ENCODE measurements at places on chromosomes 3 and 15.

DNA sequence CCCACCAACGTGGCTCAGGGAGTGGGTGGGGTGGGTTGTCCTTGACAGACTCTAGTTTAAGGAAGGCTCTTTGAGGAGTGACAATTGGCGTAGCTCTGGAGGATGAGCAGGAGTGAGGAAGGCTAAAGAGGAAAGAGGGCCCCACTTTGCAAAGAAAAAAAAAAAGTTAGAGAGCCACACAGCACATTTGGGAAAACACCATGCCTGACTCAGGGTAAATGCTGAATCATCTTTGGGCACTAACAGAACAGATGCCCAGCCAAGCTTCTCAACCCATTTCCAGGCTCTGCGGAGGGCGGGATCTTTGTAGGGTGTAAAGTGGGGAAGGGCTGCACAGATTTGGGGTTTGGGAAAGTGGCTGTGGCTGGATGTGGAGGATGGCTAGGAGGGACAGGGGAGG is 179.1 kb upstream of the RGMA start:
- no peak for DNase-seq

DNA sequence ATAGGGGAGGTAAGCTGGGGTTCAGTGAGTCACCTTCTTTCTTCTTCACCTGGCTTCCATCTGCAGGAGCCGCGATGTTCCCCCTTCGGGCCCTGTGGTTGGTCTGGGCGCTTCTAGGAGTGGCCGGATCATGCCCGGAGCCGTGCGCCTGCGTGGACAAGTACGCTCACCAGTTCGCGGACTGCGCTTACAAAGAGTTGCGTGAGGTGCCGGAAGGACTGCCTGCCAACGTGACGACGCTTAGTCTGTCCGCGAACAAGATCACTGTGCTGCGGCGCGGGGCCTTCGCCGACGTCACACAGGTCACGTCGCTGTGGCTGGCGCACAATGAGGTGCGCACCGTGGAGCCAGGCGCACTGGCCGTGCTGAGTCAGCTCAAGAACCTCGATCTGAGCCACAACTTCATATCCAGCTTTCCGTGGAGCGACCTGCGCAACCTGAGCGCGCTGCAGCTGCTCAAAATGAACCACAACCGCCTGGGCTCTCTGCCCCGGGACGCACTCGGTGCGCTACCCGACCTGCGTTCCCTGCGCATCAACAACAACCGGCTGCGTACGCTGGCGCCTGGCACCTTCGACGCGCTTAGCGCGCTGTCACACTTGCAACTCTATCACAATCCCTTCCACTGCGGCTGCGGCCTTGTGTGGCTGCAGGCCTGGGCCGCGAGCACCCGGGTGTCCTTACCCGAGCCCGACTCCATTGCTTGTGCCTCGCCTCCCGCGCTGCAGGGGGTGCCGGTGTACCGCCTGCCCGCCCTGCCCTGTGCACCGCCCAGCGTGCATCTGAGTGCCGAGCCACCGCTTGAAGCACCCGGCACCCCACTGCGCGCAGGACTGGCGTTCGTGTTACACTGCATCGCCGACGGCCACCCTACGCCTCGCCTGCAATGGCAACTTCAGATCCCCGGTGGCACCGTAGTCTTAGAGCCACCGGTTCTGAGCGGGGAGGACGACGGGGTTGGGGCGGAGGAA is 2.6 kb downstream of the ISLR2 start:
- no peak for DNase-seq

DNA sequence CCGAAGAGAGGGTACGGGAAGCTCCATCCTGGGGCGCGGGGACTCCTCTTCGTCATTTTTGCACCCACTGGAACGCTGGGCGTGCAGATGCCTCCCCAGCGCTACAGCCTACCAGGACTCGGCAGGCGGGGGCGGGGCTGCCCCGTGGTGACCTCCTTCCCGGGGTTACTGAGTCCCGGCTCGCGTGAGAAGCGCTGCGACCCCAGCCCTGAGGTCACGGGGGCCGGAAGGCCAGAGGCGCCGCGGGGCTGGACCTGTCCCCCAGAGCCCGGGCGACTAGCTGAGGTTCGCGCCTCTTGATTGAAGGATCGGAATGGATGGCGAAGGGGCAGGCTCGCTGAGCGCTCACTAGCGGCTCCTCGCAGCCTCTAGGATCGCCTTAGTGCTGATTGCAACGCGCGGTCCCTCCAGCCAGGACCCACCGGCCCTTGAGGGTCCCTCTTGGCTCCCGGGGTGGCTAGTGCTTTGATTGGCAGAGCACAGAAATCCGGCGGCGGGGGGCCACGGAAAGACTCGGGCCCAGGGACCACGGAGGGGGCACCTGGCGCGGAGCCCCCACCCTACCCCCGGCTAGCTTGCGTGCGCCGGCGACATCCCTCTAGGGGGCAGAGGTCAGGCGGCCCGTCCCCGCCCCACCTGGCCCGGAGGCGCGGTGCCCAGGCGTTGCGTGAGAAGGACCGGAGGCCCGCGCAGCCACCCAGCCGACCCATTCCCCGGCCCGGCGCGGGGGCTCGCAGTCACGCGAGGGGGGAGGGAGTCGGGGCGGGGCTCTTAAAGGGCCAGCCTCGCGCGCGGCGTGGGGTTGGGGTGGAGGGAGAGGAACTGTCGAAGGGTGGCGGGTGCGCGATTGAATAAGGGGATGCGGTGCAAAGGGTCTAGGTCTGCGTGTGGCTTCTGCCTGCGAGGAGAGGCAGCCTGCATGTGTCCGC is 781 bp upstream of the CYP1A1 start:
- no peak for DNase-seq

- DNase-seq = no peak
These were observed 160.3 kb downstream of the NUP210 start for GRCh38 chr3:13259831-13260230.

GRCh38 chr3:16994854-16995525 is 110.2 kb downstream of the PLCL2 start:
- no peak for DNase-seq

- no peak for DNase-seq
These were observed 38.6 kb downstream of the BTLA start for GRCh38 chr3:112460519-112461195.

- no peak for DNase-seq
These were observed 212.2 kb upstream of the TP63 start for GRCh38 chr3:189419038-189419437.

DNA sequence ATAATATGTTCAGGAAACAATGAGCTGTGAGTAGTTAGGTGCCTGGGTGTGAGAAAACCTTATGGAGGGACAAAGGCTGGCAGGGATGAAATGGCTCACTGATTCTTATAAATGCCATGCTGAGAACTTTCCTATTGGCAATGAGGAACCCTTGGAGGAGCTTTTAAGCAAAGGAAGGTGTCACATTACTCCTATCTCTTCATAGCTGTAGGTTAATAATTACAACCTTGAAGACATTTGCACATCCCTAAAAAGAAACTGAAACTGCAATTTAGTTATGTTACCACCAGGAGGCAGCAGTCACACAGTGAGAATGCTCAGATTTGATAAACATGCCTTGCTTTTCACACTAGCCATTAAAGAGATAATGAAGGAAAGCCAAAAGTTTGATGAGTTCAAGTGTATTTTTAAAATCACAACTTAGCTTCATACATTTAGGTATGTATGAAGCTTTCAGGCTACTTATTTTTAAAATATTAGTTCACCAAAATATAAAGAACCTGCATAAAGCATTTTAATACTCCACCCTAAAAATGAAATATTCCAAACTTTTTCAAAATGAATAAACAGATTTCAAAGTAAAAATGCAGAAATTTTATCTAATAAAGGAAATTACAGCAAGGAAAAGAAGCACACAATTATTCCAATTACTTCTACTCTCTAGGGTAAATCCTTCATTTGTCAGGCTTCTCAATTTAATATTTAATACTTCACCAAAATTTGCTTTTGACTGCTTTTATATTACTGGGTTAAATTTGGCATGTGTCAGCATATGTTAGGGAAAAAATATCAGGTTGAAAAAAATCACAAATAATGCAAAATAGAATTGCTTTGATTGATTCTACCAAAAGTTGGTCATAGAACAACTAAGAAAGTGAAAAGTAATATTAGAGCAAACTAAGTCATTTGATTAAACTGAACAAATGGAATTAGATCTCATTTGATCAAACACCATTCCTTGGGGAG is 136.9 kb upstream of the SLC2A2 start:
- no peak for DNase-seq

DNA sequence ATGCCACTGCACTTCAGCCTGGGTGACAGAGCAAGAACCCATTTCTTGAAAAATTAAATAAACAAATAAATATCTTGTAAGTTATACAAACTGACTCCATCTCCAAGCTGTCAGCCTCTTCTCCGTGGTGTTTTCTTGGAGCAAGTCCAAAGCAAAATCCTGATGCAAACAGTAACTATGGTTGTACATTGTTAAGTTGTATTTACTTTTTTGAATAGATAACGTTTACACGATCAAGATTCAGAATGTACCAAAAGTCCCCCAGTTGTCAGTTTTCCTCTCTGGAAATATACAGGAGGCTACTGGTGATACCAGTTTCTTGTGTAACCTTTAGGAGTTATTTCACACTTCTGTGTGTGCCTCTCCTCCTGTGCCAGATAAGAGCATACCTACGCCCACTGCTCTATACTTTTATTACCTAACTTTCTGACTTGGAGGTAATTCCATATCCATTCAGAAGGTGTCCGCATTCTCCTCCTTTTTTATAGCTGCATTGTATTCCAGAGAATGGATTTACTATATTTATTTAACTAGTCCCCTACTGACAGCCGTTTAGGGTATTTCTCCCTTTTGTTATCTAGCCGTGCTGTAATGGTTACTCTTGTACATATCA is 14.2 kb downstream of the CMTM7 start:
- DNase-seq = no peak

DNA sequence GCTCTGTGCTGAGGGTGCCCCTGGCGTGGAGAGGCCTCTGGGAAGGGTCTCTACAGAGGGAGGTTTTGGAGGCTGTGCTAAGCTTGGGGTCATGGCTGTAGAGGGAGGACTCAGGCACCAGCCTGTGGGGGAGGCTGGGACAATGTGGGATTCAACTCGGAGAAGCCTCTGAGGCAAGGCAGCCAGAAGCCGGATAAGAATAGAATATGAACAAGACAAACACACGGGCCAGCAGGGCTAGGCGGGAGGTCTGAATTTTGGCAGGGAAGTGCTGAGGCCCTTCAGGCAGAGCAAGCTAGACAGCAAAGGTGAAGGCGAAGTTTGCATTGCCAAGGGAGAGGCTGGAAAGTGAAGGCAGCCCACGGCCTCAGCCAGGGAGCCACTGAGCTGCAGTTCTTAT is 612.1 kb upstream of the NR2F2 start:
- no peak for DNase-seq

DNA sequence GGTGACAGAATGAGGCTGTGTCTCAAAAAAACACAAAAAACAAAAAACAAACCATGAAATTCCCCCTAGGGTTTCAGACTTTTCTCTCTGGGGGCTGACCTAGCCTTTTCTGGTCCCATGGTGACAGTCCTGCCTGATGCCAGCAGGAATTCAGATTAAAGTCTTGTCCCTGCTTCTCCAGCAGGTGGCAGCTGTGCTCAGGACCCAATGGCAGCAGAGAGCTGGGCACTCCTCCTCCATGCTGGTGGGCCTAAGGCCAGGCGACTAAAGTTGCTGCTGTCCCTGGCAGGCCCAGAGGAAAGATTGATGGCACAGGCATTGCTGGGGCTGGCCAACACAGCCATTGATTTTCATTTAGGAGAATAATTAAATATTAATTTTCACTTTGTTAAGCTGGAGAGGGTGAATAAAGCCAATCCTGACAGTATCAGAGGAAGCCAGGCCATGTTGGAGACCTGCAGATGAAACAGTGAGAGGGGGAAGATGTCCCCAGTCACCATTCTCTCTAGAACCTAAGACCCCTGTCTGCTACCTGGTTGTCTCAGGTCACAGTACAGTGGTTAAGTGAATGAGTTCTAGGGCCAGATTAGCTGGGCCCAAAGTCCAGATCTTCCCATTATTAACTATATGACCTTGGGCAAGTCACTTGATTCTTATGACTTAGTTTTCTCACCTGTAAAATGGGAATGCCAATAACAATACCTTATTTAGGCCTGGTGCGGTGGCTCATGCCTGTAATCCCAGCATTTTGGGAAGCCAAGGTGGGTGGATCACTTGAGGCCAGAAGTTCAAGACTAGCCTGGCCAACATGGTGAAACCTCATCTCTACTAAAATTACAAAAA is 7.1 kb downstream of the CELF6 start:
- no peak for DNase-seq

DNA sequence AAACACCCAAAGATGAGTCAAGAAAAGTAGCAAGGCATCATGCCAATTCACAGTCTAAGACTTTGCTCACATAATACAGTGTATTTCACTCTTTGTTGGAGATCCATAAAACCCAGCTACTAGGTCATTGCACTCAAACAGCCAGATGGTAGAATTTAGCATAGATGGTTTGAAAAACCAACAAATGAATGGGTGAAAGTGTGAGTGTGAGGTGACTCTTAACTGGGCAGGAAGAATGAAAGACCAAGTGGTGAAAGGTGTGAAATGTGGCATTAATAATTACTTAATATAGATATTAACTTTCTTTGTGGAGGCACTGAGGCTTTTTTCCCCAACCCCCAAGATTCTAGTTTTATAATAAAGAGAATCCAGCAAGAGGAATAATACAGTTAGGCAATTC is 159.5 kb downstream of the SQOR start:
- no peak for DNase-seq

GRCh38 chr3:9725775-9726515 is 5.6 kb upstream of the BRPF1 start:
- DNase-seq = no peak

DNA sequence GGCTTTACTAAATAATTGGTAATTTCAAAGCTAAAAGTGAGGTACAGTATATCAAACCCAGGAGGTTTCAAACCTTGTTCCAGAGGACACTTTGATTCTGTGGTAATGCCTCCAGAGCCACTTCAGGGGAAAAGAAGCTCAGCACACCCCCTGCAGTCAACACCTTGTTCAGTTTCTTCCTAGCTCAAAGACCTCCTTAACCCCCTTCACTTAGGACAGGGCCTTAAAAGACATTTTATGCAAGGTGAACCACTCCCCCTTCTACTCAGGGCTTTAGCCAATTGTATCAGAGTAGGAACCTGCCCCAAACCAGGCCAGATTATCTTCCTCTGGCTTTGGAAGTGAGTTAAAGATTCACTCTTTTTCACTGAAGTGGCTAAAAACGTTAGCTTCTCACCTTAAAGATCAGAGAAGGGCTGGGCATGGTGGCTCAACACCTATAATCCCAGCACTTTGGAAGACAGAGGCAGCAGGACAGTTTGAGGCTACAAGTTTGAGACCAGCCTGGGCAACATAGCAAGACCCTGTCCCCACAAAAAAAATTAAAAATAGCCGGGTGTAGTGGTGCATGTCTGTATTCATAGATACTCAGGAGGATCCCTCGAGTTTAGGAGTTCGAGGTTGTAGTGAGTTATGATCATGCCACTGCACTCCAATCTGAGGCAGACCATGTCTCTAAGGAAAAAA is 3.4 kb downstream of the DENND6A start:
- DNase-seq = no peak

- DNase-seq = no peak
These were observed 2.4 kb downstream of the SLCO3A1 start for GRCh38 chr15:91855684-91856489.

GRCh38 chr3:85185495-85185894 is 226.7 kb downstream of the CADM2 start:
- DNase-seq = no peak

Data from cortex of kidney (tissue), 1 donor.